ENCODE measurements at places on chromosomes 1 and 21. TPM values are rescaled to one million over a fixed set of nuclear protein-coding genes. Genes with fewer than 3 reads are reported as not detected.
A peak's percentile ranks its signal among the peaks of the same experiment; 100 is the strongest.

GRCh38 chr21:30629200-30629599 is 5.8 kb upstream of the KRTAP20-2 start:
- no peak for DNase-seq

CNKSR1 gene
- total RNA-seq: not detected

SNX27 gene
- total RNA-seq: 46.7 TPM

DNA sequence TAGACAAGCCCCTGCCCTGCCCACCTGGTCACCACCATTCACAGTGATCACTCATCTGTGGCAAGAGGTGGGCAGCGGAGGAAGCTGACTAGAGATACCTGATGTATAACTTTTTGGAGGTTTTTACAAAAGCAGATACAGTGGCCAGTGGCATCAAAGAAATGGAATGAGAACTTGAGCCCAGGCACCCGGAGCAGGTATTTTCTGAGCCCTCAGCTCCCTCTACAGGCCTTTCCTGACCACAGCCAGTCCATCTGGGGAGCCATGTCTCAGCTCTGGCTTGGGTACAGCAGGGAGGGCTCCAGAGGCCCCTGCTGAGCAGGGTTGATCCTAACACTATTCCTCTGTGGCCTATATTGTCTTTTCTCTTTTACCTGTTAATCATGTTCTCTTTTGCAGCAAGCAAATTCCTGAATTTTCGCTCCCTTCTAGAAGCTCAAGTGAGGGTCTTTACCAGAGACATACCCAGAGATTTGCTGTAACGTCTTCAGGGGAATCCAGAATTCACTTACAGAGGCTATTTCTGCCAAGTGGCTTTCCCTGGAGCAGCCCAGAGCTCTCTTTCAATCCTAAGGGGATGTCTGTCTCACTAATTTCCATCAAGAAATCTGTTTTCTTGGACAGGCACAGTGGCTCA is 27.3 kb downstream of the GPR157 start:
- DNase-seq: peak; percentile 40

- DNase-seq: no peak
Observed at GRCh38 chr21:17903029-17903806, 84.1 kb upstream of the C21orf91 start.

SEC16B gene
- total RNA-seq: 4.2 TPM

DNA sequence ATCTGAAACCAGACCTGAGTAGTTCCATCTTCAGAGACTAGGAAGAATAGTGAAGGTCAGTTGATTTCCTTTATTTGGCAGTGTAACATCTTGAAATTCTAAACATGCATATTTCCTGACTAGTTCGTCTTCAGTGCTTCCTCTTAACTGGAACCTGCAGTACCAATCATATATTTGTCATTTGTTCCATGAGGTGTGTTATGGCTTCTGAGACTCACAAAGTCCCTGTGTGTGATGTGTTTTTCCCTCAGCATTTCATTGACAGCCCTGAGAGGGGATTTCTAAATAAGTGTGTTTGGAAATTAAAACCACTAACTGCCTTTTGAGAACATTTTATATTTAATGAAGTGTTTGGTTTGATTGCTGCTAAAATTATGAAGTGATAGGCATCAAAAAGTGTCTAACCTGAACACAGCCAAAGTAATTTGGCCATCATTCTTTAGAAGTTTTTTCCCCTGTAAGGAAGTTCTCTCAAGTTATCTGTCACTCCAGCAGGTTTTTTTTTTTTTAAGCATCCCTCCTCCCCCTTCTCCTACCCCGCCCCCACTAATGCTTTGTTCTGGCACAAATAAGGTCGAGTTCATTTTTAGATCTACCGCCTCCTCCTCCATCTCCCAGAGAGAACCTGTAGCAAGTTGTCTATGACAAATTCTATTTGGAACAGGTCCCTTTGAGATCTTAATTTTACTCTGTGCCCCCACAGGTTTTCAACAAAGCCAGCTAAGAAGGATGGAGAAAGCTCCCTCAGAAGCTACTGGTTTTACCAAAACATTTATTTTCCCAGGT is 61.4 kb downstream of the TMEM200B start:
- no peak for DNase-seq

GRCh38 chr1:2468041-2468472 is 8.0 kb upstream of the PLCH2 start:
- DNase-seq: no peak

DNA sequence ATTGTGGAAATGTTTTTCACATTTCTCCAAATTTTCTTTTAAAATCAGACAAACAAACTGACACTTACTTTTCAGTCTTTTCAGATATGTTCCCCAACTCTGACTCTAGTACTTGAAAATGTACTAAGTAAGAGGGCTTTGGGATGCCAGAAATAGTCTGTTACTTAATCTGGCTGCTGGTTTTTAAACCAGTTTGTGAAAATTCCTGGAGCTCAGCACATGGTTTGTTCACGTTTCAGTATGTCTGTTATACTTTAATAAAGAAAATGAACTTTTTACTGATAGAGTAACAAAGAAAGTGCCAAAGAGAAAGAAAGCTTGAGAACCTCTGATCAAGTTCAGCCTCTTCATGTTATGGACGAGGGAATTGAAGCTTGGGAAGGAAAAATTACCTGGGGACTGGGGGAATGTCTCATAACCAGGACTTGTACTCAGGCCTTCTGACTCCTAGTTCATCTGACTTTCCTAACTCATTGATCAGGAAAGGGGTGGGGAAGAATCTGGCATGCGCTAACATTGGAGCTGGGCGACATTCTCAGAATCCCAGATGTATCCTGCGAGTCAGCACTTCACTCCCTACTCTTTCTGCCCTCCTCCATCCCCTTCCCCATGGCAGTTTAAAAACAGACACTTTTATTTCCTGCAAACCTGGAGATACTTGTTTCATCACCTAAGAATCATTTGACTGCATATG is 30.8 kb upstream of the DNAJC6 start:
- no peak for DNase-seq

AVPR1B gene
- total RNA-seq: not detected

DNA sequence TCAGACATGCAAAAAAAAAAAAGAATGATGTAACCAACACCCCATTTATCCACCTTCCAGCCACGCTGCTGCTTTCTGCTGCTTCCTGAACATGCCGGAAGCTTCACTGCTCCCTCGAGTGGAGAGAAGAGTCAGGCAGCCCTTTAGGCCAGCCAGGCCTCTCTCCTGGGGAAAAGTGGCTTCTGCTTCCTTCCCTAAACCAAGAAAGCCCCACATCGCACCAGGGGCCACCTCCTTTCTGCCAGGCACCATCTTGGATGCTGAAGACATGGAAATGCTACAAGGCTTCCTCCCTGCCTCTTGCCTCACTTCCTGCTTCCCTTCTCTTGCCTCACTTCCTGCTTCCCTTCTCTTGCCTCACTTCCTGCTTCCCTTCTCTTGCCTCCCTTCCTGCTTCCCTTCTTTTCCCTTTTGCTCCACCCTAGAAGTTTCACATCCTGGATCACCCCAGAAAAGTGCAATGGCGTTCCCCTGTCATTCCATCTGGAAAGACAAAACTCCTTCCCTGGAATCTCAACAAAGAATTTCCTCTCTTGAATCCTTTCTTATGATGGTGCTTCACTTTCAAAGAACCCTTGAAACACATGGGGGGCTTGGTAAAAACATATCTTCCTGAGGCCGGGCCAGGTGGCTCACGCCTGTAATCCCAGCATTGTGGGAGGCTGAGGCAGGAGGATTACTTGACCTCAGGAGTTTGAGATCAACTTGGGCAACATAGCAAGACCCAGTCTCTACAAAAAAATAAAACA is 18.7 kb downstream of the TNFRSF8 start:
- DNase-seq: no peak

- no peak for DNase-seq
Observed at GRCh38 chr1:36829066-36829465, 205.2 kb downstream of the GRIK3 start.

DNA sequence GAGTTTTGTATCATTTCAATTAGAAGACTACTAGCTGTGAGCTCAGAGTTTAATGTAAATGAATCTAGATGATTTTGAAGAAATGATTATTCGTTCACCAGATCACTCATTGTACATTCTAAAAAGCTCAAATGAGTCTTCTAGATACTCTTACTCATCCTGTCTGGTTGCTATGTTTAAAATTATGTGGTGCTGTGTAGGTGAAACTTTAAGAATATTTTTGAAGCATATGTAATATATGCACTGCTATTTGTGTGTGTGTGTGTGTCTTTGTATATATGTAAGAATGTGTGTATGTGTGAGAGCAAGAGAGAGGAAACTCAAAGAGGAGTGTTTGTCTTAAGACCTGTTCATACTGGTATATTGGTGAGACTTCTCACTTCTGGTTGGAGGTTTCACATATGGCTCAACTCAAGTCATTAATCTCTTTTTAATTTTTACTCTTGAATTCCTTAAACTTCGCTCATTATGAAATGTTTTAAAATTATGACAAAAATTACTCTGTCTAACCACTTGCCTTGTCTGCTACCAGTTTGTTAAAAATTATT is 8.6 kb upstream of the C1orf105 start:
- DNase-seq: no peak

RUNX3 gene
- total RNA-seq: 0.79 TPM

DNA sequence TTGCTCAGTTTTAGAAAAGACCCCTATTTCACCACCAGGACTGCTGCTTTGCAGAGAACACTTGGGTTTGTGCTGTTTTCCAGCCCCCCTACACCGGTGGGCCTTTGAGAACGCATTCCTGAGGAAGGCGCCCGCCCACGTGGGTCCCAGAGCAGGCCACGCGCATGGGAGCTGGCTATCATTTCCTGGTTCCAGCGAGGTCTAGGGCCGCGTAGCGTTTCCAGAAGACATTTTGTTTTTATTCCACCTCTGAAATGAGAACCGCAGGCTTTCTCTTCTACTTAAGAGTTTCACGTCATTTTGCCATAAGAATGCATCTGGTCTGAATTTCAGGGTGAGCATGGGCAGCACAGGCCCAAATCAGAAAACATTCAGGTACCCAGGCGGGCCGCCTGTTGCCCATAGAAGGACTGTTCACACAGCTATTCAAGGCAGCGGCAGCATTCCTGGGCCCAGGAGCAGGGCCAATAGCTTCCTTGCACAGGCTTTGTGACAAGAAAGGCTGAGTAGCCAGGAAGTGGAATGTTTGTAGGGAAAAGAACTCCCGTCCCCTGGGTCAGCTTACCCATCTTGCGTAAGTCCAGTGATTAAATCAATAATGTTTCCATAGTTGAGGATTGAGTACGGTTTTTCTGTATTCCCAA is 1.4 kb upstream of the KLHL21 start:
- peak; percentile 72 for DNase-seq

GRCh38 chr1:96997717-96998116 is 276.1 kb downstream of the PTBP2 start:
- DNase-seq: no peak

TAL1 gene
- 2.7 TPM for total RNA-seq

GRCh38 chr1:171221665-171222591 is 26.4 kb upstream of the FMO1 start:
- DNase-seq: no peak

DNA sequence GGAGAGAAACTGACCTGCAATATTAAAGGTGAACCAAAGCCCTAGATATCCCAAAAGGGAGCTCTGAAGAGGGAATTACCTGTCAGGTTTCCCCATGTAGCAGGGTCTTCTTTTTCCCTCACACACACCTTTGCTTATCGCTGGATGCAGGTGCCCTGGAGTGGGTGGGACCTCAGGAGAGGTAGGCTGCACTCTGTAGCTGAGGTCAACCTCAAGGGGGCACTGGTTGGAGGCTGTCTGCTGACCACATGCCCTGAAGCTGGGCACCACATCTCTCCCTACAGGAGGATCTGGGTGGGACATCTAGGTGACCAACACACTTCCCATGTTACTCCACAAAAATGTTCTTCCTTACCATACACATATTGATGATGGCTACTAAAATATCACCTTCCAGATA is 298.7 kb upstream of the USP25 start:
- DNase-seq: no peak

TSNAX gene
- 48.1 TPM for total RNA-seq

Measured in adrenal gland (tissue), 19 donors.